ENCODE measurements at places on chromosomes 13 and 19.
A peak's percentile ranks its signal among the peaks of the same experiment; 100 is the strongest.

DNA sequence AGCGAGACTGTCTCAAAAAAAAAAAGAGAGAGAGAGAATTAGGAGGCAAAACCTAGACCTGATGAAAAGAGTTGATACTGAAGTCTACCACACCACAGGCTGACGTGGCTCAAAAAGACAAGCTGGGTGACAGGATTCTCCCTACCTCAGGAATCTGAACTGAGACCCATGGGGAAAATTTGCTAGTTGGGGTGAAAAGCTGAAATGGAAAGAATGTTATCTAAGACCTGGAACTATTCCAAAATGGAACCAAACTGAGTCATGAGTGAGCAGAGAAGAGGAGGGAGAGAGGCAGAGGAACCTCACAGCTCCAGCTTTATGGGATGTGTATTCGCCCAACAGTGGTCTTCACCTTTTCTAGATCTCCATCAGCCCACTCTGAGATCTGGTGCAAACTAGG, 11.7 kb downstream of the SMG9 start:
- DNase-seq, result no peak

DNA sequence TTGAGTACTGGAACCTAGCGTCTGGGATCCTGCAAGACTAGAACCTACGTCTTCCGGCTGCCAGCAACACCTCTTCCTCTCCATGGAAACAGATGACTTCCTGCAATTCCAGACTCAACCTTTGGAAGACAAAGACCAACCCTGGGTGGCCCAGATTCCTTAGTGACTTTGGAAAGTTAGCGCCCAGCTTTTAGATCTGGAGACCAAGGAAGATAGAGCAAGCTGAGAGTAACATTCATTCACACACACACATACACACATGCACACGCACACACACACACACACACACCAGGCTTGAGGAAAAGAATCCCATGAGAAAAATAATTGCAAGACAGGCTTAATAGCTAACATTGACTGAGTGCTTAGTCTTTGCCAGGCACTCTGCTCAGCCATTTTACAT, 788.9 kb downstream of the UQCRFS1 start:
- DNase-seq, result no peak

- DNase-seq, result no peak
Observed at GRCh38 chr13:90014038-90014437, 1333.4 kb upstream of the MIR17HG start.

DNA sequence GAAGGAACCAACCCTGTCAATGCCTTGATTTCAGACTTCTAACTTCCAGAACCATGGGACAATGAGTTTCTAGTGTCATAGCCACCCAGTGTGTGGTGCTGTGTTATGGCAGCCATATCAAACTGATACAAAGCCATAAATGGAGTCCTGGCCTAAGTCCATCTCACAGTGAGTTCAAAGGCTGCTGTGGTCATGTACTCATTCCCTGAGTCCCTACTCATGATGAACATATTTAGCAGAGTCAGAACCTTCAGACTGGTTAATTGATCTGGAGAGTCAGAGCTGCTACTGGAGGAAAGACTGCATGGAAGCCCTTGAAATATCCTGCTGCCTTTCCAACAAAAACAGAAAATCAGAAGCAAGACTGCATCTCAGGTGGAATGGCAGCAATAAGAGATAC, 39.2 kb upstream of the CSNK1A1L start:
- no peak for DNase-seq

- no peak for DNase-seq
Observed at GRCh38 chr13:95505986-95506385, 46.5 kb upstream of the CLDN10 start.

DNA sequence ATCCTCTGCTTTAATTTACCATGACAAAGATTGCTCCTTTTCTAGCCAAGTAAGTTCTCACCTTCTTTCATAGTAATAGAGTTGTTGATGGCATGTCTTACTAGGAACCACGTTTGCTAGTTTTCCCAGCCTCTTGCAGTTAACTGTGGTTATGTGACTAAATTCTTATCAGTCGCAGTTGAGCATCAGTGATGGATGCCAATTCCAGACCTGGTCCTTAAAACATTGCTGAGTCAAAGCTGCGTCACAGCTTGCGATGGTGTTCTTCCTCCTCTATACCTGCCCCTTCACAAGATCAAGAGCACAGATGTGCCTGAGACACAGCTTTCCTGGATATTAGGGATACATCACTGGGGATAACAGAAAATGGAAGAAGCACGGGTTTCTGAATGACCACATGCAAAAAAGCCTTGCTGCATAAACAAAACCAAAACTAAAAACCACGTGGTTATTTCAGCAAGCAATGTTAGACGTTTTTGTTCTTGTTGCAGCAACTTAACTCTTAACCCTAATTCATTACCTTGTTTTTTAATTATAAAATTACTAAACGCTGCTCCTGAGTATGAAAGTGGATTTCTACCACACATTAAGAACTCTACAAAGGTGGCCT, 97.6 kb upstream of the DACH1 start:
- DNase-seq, result peak; percentile 47

DNA sequence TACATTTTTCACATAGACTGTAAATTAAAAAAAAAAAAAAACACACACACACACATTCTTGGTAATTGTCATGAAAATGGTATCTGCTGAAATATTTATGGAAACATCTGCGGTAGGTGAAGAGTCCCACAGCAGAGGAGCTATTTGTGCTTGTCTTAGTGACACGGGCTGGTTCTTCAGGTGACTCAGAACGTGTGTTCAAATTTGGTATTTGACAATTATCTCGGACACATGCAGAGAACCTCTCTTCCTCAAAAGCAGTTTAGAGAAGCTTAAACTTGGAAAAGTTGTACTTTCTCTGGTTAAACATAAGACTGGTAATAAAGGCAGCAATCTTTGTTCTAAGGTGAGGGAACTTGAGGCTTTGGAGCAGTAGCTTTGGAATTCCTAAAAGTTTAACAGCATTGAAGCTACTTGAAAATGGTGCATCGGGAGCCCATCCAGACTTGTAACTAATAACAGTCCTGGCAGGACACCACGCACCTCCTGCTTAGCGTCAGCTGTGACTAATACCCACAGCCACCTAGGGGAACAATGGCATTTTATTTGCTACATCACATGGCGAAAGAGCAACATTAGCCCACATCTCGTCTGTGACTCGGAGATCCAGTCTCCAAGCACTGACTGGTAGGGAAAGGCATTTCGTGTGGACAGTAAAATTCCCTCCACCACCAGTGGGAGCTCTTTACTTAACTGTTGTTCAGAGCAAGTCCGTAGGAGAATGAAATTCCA, 1505.1 kb upstream of the SLC10A2 start:
- no peak for DNase-seq

- no peak for DNase-seq
Observed at GRCh38 chr19:50632151-50632835, 7.4 kb downstream of the SYT3 start.

DNA sequence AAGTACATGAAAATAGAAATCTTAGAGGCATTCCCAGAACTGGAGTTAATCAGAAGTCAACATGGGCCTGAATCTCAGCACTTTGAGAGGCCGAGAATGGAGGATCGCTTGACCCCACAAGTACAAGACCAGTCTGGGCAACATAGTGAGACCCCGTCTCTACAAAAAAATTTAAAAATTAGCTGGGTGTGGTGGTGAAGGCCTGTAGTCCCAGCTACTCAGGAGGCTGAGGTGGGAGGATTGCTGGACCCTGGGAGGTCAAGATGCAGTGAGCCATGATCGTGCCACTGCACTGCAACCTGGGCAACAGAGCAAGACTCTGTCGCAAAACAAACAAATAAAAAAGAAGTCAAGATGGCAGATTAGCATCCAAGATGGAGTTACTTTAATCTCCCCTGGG, 8.5 kb downstream of the IFNL2 start:
- no peak for DNase-seq

DNA sequence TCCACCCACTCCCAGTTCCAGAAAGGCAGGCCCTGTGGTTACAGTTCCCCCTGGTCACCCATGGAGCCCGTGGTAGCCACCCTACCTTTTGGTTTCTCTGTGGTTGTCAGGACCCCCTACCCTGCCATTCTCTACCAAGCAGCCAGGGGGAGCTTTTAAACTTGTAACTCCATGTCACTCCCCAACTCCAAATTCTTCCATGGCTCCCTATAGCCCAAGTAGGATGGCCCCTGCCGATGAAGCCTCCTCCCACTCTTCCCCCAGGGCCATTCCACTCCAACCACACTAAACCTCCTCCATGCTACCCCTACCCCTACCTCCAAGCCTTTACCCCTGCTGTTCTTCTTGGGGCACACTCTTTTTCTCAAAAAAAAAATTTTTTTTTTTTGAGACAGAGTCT, 2.2 kb downstream of the S1PR2 start:
- peak; percentile 38 for DNase-seq

DNA sequence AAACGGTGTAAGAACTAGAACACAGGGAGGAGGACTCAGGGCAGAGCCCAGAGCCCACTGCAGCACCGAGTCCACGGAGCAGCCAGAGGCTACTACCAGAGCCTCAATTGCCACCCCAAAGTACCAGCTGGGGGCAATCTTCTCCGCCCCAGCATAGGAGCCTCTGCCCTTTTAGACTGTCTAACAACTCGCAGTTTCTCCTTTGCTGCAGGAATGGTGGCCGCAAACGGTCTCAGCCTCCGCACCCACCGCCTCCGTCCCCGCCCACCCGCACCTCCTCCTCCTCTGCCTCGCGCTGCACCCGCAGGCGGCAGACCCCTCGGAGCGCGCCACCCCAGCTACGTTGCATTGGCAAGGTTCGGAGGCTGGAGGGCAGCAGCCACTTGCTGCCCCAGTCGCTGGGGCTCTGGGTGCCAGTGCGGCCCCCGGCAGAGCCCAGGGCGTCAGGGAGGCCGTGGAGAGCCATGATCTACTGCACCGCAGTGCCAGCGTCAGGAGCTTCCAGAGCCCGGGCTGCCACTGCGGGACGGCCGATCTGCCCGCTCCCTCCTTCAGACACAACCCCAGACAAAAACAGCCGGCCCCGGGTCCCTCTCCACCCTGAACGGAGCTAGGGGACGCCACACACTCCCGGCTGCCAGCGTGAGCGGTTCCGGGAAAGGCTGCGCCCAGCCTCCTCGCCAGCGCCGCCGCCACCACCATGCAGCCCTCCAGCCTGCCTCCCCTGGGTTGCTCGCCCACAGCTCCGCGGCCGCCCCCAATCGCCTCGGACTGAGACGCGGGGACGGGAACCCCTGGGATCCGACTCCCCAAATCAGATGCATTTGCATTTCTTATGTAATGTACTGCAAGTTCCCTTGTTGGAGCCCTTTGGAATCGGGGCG, 1.8 kb downstream of the FGF14 start:
- no peak for DNase-seq

- peak; percentile 39 for DNase-seq
Observed at GRCh38 chr19:41993612-41994483, at the start of gene ATP1A3. Gene ATP1A3 (minus strand): TSS chr19:41994230. CDS start chr19:41994076, 154 bp downstream.

DNA sequence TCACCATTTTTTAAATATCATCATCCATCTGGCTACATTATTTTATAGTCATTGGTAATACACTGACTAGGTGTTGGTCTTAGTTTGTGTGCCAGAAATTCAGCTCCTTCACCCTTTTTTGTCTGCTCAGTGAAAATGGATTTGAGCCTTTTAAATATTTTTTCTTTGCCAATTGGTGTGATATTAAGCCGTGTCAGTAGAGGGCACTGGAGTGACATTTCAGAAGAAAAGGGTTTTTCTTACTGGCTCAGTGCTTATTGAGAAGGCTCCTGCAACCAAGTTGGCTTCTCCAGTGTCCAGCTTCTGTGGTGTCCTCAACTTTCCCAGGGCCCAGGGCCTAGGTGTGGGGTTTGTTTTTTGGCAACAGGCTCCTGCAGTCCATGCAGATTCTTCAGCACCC, 546.6 kb downstream of the DACH1 start:
- DNase-seq, result peak; percentile 32

GRCh38 chr13:46668302-46668720, 115.3 kb downstream of the LRCH1 start:
- peak; percentile 84 for DNase-seq

- DNase-seq, result no peak
Observed at GRCh38 chr13:95003019-95003813, 290.9 kb upstream of the SOX21 start.

DNA sequence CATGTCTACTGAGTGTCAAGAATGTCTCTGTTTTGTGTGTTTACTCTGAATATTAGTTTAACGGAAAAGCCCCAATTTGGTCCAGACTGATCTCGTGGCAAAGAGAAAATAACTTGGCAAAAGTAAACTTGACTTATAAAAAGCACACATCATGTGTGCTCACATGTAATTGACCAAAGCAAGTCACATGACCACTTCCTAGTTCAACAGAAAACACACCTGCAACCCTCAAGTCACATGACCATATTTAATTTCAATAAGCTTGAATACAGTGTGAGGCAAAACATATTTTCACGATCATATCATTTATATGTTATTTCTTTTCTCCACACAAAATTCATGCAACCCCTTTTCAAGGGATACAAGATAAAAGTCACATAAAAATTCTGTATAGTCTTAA, 662.4 kb downstream of the SLITRK1 start:
- DNase-seq, result no peak

GRCh38 chr13:45604892-45605291, 10.6 kb downstream of the ERICH6B start:
- DNase-seq, result no peak

- DNase-seq, result no peak
Observed at GRCh38 chr19:3073931-3074595, 11.8 kb upstream of the TLE5 start.

DNA sequence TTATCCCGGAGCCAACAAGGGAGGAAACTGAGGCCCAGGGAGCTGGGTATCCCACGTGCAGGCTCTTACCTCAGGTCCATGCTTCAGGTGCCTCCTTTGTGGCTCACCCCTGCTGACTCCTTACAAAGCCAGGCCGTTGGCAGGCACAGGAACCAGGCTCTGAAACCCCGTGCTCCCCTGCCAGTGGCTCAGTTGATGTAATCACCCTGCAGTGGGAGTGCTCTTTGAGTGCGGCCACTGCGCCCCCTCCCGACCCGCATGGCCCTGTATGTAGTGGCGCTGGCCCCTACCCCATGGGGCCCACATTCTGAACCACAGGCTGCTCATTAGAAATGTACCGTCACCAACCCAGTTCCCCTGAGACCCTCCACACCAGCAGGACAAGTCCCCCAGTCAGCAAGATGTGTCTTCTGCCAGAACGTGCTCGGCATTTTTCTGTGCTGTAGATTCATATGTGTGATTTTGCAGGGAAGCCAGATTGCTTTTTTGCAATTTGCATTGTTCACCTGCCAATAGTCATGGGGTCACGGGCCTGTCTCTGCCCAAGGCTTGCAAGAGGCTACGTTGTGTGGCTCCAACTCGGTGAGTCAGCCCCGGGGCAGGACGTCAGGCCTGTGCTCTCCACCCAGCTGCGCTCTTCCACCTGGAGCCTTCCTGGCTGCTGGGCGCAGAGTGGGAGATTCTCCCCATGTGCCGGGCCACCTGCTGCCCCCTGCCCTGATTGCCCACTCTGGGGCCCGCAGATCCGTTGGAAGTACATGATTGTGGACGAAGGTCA, 60.3 kb downstream of the SMARCA4 start:
- no peak for DNase-seq

DNA sequence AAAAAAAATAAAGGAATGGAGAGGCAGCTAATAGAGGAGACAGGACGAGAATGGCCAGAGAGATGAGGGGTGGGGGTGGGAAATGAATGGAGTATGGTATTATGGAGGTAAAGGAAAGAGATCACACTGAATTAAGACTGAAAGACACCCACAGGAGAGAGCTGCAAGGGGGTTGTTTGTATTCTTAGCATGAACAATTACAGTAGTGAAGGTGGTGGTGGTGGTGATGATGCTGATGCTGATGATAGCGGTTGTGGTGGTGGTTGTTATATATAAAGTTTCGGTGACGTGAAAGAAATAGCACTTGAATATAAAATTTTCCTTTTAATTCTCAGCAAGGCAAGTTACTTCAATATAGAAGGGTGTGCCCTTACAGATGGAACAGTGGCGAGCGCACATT, 2.8 kb upstream of the ADGRE3 start:
- no peak for DNase-seq

All from inflammatory macrophage treated with lipopolysaccharide for 4 hours (primary cell).